Activated naive CD4-positive, alpha-beta T cell treated with anti-CD3 and anti-CD28 coated beads for 36 hours (primary cell): ENCODE measurements at places on chromosomes 2 and 18.
A peak's percentile ranks its signal among the peaks of the same experiment; 100 is the strongest.

GRCh38 chr2:202545523-202545922, 89.2 kb upstream of the FAM117B start:
- H3K4me3 ChIP-seq, result no peak overlapping the region
- H3K4me1 ChIP-seq, result peaks cover 6% of the 10 kb centered on the region
- no peak for DNase-seq
- no peaks in the 10 kb centered on the region for H3K27me3 ChIP-seq

- H3K4me3 ChIP-seq, result peak overlapping the region; percentile 7
- peak; percentile 64 for DNase-seq
- peak overlapping the region; percentile 95 for H3K27ac ChIP-seq
- peaks cover 45% of the 10 kb centered on the region for H3K4me1 ChIP-seq
- no peaks in the 10 kb centered on the region for H3K27me3 ChIP-seq
- H3K36me3 ChIP-seq, result peaks cover 13% of the 10 kb centered on the region
Observed at GRCh38 chr2:239381709-239382134, 19.1 kb downstream of the HDAC4 start.

DNA sequence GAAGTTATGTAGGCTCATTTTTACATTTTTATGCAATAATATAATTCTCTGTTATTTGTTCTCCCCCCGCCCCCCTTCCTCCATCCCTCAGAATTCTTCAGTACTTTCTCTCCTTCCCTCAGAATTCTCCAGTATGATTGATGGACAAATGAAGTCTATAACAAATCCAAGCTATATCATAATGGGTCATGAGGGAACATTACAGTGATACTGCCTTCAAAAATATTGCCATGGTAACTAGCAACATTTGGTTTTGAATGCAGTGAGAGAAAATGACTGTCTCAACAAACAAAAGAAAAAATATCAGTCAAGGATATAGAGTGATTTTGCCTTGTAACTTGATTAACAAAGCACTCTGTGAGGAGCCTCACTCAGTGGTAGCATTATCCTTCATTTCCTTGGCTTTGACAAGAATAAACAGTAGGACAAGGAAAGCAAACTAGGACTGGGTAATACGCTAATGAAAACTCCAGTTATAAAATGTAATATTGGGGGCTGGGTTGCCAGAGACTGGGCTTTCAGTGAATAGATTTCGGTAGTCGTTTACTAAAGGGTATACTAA, 392.9 kb upstream of the CRIM1 start:
- no peak overlapping the region for H3K4me3 ChIP-seq
- H3K4me1 ChIP-seq, result no peaks in the 10 kb centered on the region
- no peaks in the 10 kb centered on the region for H3K27me3 ChIP-seq
- H3K36me3 ChIP-seq, result no peaks in the 10 kb centered on the region
- DNase-seq, result no peak

- no peak overlapping the region for H3K4me3 ChIP-seq
- no peak for DNase-seq
- H3K4me1 ChIP-seq, result peaks cover 3% of the 10 kb centered on the region
- H3K27ac ChIP-seq, result no peak overlapping the region
- H3K27me3 ChIP-seq, result no peaks in the 10 kb centered on the region
Observed at GRCh38 chr2:151269798-151270568, 8.3 kb upstream of the RBM43 start.

DNA sequence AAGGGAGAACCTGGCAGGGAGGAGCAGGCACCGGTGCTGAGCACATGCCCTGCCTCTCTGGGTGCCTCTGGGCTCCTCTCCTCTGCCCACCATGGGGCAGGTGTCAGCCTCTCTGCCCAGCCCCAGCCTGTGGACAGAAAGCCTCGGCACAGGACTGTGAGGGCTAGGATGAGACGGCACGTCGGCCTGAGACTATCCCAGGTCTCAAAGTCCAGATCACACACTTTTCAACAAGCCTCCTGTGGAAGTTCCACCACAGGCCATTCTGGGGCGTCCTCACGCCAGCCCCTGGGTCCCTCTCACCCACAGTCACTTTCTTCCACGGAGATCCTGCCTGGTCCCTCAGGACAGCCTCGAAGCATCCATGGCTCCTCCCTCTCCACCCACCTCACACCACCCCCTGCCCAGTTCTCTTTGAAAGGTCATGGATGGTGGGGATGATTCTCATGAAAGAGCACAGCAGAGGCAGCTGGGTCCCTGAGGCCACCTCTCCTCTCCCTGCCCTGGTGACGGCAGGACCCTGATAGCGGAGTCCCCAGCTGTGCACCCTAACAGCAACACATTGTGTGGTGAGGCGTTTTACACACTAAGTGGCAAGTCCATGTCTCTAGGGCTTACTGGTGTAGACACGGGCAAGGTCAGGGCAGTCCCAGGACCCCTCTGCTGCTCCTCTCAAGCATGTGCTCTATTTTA, 569.4 kb upstream of the SALL3 start:
- H3K36me3 ChIP-seq, result no peaks in the 10 kb centered on the region
- no peak overlapping the region for H3K4me3 ChIP-seq
- H3K27me3 ChIP-seq, result no peaks in the 10 kb centered on the region
- H3K4me1 ChIP-seq, result peaks cover 7% of the 10 kb centered on the region

GRCh38 chr2:12226653-12227052, 480.2 kb downstream of the LPIN1 start:
- no peak overlapping the region for H3K27ac ChIP-seq
- no peaks in the 10 kb centered on the region for H3K27me3 ChIP-seq
- no peak for DNase-seq
- H3K36me3 ChIP-seq, result peaks cover 12% of the 10 kb centered on the region

DNA sequence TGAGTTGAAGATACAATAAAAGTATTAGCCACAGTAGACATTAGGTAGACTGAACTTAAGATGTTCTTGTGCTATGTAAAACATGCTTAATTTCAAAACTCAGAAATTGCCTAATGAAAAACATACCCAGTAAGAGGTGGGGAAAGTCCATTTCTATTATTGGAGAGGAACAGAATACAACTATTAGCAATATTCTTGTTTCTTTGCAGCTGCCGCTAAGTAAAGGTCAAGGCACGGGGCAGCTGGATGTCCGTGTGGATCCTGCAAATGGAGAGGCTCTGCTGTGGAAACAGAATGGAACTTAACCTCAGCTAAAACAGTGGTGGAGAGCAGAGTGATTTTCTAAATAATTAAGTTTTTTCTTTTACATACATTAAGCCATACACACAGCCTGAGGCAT, 139.2 kb upstream of the ARHGAP28 start:
- DNase-seq, result no peak
- H3K36me3 ChIP-seq, result no peaks in the 10 kb centered on the region
- H3K4me1 ChIP-seq, result no peaks in the 10 kb centered on the region
- H3K27me3 ChIP-seq, result no peaks in the 10 kb centered on the region

GRCh38 chr2:16012029-16012596, 71.8 kb downstream of the MYCN start:
- no peaks in the 10 kb centered on the region for H3K36me3 ChIP-seq
- no peak for DNase-seq
- H3K27me3 ChIP-seq, result peaks cover 26% of the 10 kb centered on the region
- H3K4me3 ChIP-seq, result no peak overlapping the region

DNA sequence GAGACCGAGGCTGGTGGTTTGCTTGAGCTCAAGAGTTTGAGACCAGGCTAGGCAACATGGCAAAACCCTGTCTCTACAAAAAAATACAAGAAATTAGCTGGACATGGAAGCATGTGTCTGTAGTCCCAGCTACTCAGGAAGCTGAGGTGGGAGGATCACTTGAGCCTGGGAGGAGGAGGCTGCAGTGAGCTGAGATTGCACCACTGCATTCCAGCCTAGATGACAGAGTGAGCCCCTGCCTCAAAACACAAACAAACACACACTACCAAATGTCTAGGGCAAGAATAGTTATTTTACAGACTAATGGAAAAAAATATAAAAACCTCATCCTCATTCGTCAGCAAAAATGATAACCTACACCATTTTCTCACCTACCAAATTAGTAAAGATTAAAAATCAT, 15.3 kb downstream of the BUB1 start:
- no peak overlapping the region for H3K4me3 ChIP-seq
- no peak overlapping the region for H3K27ac ChIP-seq
- H3K27me3 ChIP-seq, result no peaks in the 10 kb centered on the region
- DNase-seq, result no peak
- peaks cover 51% of the 10 kb centered on the region for H3K36me3 ChIP-seq

GRCh38 chr2:64998658-64999061, 9.5 kb downstream of the SLC1A4 start:
- no peak overlapping the region for H3K27ac ChIP-seq
- H3K4me1 ChIP-seq, result no peaks in the 10 kb centered on the region
- H3K4me3 ChIP-seq, result no peak overlapping the region
- H3K36me3 ChIP-seq, result peaks cover 9% of the 10 kb centered on the region

DNA sequence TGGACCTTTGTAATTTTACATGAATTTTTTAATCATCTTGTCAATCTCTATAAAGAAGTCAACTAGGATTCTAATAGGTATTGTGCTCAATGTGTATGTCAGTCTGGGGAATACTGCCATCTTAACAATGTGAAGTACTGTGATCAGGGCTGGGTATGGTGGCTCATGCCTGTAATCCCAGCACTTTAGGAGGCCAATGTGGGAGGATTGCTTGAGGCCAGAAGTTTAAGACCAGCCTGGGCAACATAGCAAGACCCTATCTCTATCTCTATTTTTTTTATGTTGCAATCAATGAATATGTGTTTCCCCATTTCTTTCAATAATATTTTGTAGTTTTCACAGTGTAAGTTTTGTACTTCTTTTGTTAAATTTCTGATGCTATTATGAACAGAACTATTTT, 185.0 kb downstream of the DYM start:
- DNase-seq, result no peak
- H3K36me3 ChIP-seq, result peaks cover 37% of the 10 kb centered on the region
- no peak overlapping the region for H3K27ac ChIP-seq
- no peaks in the 10 kb centered on the region for H3K27me3 ChIP-seq
- H3K4me1 ChIP-seq, result no peaks in the 10 kb centered on the region

DNA sequence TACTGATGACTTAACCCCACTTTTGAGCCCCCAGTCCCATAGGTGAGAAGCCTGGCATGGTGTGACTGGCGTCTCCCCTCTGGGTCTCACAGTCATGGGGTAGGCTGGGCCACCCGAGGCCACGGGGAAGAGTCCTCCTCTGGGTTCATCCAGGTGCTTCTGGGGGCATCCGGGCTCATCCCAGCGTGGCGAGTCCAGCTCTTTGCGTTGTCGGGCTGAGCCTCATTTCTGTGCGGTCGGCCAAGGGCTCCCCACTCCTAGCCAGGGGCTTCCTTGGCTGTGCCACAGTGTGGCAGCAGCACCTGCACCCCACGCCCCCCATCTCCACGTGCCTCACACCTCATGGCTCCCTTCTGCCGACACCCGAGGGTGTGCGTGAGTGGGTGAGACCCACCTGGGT, 27.6 kb upstream of the SNED1 start:
- no peak overlapping the region for H3K27ac ChIP-seq
- no peaks in the 10 kb centered on the region for H3K36me3 ChIP-seq
- peaks cover 8% of the 10 kb centered on the region for H3K27me3 ChIP-seq
- no peak overlapping the region for H3K4me3 ChIP-seq

- no peak overlapping the region for H3K27ac ChIP-seq
- DNase-seq, result no peak
- H3K4me3 ChIP-seq, result no peak overlapping the region
- peaks cover 2% of the 10 kb centered on the region for H3K27me3 ChIP-seq
- H3K4me1 ChIP-seq, result no peaks in the 10 kb centered on the region
Observed at GRCh38 chr2:208047840-208048239, 22.5 kb upstream of the PLEKHM3 start.

DNA sequence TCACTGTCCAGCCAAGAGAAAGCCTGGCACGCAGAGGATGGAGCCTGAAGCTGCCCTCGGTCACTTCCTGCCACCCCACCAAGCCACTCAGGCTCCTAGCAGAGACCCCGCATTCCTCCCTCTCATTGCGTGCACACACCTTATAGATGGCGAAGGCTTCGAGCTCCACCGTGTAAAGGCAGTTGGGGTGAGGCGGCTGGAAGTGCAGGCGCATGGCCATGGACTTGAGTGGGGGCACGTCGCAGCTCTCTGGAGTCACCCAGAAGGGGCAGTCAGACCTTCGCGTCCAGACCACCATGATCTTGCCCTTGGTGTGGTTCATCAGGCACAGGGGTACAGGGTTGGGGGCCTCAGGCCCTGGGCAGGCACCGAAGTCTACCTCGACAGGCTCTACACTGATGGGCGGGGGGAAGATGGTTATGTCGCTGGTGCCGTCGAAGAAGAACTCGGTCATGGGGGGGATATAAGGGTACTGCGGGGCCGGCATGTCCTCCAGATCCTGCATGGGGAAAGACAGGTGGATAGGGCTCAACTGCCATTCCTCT, 13.7 kb downstream of the CFAP65 start:
- DNase-seq, result no peak
- no peaks in the 10 kb centered on the region for H3K36me3 ChIP-seq
- H3K27me3 ChIP-seq, result peaks cover 11% of the 10 kb centered on the region
- no peaks in the 10 kb centered on the region for H3K4me1 ChIP-seq
- no peak overlapping the region for H3K4me3 ChIP-seq
- H3K27ac ChIP-seq, result no peak overlapping the region

DNA sequence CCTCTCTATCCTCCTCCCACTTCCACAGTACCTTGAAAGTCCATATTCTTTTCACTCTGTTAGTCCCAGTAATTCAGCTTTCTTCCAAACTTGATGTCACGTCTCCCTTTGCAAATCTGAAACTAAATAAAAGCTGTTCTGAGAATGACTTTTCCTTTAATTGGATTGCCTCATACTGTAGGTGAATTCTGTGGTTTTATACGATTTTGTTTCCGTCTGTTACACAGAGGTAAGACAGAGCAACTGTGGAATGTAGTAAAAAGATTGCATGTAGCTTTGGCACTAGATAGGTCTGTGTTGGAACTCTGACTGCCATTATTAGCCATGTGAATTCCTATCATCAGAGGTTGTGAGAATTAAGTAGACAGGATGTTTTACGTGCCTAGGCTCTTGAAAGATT, 25.9 kb downstream of the MALT1 start:
- peaks cover 67% of the 10 kb centered on the region for H3K4me1 ChIP-seq
- no peaks in the 10 kb centered on the region for H3K27me3 ChIP-seq
- no peak for DNase-seq
- H3K27ac ChIP-seq, result peak overlapping the region; percentile 77

DNA sequence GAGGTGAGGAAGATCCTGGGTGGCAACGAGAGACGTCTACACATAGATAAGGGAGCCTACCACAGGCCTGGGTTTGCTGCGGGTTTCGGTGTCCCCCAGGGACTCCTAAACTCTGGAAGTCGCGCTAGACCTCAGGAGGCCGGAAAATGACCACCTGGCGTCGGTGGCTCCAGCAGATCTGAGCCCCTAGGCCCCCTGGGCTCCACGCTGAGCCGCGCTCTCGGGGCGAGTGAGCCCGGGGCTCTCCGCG, 987 bp upstream of the DLX1 start:
- peaks cover 2% of the 10 kb centered on the region for H3K36me3 ChIP-seq
- no peak for DNase-seq
- peaks cover 63% of the 10 kb centered on the region for H3K4me1 ChIP-seq
- peaks cover 94% of the 10 kb centered on the region for H3K27me3 ChIP-seq
- peak overlapping the region; percentile 71 for H3K4me3 ChIP-seq
- H3K27ac ChIP-seq, result no peak overlapping the region

- no peak overlapping the region for H3K27ac ChIP-seq
- H3K4me1 ChIP-seq, result no peaks in the 10 kb centered on the region
- H3K27me3 ChIP-seq, result no peaks in the 10 kb centered on the region
- H3K36me3 ChIP-seq, result no peaks in the 10 kb centered on the region
- no peak overlapping the region for H3K4me3 ChIP-seq
- DNase-seq, result peak; percentile 35
Observed at GRCh38 chr2:35428548-35428947, 927.0 kb upstream of the CRIM1 start.
